ENCODE measurements at places on chromosomes 2 and 18. TPM values are rescaled to one million over a fixed set of nuclear protein-coding genes. Genes with fewer than 3 reads are reported as not detected.

DNA sequence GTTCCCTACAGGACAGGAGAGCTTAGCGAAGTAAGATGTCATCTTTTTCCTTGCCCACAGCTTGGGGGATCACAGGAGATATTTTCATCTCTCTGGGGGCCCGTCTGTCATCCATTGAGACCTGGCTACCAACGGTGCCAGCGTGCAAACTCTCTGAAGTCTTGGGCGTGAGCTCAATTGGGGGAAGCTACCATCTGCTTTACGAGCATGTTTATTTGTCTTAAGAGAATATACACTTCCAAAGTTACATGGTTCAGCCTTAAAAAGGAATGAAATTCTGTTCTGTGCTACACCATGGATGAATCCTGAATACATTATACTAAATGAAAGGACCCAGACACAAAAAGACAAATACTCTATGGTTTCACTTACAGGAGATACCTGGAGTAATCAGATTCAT lies 13.6 kb downstream of the SAG start:
- DNase-seq = no peak

- DNase-seq = no peak
Measured at GRCh38 chr2:238131761-238132462, 6.6 kb upstream of the KLHL30 start.

DNA sequence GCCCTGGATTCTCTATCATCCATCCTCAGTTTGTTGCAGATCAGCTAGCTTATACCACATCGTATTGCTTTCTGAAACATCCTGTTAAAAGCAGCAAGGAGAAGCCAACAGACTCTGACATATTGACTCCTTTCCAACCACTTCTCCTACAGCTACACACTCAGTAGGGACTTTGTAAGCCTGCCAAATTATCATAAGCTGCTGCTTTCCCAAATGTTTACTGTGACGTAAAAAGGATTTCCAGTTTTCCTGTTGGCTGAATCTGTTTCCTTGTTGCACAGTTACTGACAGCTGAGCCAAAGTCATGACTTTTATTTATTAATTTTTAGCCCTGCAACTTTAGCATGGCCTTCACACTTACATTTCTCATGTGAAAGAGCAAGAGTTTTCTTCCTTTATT lies 294.3 kb downstream of the KCNJ3 start:
- no peak for DNase-seq

- no peak for DNase-seq
Measured at GRCh38 chr2:197293252-197294007, 17.1 kb downstream of the ANKRD44 start.

Gene FKBP7
- polyA plus RNA-seq = 130 TPM

Gene IL36RN
- not detected for polyA plus RNA-seq

DNA sequence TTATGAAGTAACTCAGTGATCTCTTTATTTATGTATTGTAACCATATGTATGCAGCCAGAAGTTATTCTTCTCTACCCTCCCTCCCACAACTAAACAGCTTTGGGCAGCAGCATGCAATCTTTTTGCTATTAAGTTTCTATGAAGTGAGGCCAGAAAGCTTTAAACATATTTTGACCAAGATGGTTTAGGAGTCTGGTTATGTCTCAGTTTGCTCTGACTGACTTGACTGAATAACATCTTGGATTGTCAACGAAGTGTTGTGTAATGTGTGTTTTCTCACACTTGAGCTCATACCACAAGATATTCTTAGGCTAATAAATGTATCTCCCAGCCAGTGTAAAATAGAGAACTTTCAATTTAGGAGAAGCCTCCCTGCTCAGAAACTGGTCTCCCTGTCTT lies 104.3 kb downstream of the TTC27 start:
- no peak for DNase-seq

DNA sequence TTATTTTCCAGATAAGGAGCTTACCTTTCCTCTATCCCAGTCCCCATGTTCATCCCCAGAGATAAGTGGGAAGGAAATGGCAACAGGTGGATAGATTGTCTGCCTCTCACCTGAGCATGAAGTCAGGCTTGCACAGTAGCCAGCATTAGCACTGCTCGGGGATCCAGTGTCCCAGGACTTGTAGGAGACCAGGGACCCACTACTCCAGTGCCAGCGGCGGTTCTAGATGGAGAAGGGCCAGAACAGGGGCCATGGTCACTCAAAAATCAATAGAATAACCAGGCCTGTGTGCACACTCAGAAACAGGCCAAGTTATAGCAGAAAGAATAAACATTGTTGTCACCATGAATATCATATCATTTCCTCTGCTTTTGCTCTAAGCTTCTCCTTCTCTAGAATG lies 2.4 kb downstream of the REG1B start:
- DNase-seq = no peak

DNA sequence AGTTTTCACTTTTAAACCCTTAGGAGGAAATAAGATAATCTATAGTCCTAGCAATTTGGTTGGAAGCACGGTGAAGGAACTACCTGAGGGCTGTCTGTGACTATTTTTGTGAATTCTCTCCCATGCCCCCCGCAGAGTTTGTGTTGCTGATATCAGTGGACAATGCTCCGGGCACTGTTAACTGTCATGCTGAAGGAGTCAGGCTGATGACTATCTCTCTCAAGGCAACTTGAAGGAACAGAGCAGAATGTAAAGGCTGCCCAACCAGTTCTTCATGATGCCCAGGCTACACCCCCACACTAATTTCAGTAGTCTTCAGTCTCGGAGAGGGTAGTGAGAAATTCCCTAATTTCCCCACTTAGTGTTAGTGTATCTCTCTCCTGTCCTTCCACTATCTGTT lies 21.6 kb upstream of the RAB6C start:
- no peak for DNase-seq

DNA sequence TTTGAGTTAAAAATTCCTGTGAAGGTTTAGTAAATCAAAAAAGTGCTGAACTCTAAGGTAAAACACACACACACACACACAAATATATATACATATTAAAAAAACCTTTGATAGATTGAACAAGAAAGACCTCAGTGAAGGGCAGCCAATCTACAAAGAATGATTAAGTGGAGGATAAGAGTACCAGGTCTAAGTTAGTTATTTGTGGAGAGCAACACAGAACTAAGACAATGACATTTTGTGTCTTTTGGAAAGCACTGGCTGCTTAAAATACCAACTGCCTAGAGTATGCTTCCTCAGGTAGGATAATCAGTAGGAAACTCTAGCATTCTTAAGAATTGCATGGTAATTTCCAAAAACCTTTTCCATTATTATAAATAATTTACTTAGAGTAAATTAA lies 481.4 kb upstream of the SYT4 start:
- no peak for DNase-seq

Gene CABYR
- 9.9 TPM for polyA plus RNA-seq

- DNase-seq = no peak
Measured at GRCh38 chr2:82675186-82675585, 1783.9 kb downstream of the SUCLG1 start.

Gene ACVR1C
- polyA plus RNA-seq = 0.04 TPM

DNA sequence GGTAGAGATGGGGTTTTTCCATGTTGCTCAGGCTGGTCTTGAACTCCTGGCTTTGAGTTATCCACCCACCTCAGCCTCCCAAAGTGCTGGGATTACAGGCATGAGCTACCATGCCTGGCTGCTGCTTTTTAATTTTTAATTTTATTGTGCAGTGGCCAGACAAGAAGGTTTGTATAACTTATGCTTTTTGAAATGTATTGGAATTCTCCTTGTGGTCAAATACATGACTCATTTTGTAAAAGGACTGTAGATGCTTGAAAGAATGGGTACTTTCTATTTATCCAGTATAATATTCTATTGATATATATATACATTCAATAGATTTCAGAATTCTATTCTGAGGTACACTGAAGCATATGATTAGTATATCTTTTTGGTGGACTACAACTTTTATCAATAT lies 82.6 kb upstream of the ST3GAL5 start:
- peak; percentile 6 for DNase-seq

Gene FSIP2
- 0.48 TPM for polyA plus RNA-seq

DNA sequence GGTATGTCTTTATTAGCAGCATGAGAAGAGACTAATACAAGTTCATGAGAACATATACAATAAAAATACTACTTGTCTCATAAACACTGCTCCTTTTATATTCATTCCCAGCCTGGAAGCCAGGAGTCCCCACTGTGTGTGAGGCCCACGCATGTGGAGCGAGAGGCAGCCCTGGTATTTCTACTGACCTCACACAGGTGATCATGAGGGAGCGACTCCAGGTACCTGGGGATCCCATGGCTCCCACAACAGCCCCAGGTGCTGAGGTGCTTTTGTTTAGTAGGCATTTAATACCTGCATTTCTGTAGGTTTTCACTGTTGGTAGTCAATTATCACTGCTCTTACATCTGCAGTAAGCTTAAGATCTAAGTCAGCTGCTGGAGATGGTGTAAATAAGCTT lies 75.2 kb downstream of the ZNF516 start:
- no peak for DNase-seq

Gene CYRIA
- 3.7 TPM for polyA plus RNA-seq

Gene WIPF1
- 10.7 TPM for polyA plus RNA-seq

DNA sequence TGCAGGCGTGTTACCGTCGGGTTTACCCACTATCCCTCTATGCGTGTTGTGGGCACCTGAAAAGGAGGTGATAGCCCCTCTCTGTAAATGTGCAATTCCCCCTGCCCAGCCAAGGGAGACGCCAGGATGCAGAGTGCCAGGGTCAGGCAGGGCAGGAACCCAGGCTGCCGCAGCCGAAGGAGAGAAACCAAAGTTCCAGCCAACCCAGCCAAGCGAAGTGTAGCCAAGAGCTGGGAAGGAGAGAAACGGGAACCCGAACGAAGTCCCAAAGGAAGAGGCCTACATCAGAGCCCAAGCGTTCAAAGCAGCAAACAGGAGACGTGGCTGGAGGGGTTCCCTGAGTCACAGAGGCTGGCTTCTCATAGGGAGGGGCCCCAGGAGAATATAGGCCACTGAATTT lies 24.2 kb upstream of the SPR start:
- no peak for DNase-seq

GRCh38 chr2:195995499-195995898 lies 73.1 kb downstream of the DNAH7 start:
- no peak for DNase-seq

DNA sequence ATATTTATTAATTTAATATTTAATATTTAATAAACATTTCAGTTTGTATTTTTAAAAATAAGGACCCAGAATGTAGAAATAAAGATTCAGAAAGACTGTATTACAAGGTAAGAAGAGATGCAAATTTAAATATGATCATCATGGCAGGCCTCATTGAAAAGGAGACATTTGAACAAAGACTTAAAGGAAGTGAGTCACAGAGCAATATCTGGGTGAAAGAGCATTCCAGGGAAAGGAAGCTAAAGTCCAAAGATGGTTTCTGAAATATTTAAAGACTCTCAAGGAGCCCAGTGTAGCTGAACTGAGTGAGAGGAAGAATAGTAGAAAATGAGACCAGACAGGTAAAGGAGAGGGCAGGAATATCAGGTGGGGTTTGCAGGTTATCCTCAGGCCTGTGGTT lies 5.9 kb downstream of the SCYGR4 start:
- peak; percentile 16 for DNase-seq

Gene AGFG1
- 139 TPM for polyA plus RNA-seq

Gene GNLY
- not detected for polyA plus RNA-seq

GRCh38 chr2:34979148-34979547 lies 1376.4 kb upstream of the CRIM1 start:
- no peak for DNase-seq

- DNase-seq = no peak
Measured at GRCh38 chr2:31219131-31219969, 2.0 kb upstream of the CAPN14 start.

Gene ORC2
- polyA plus RNA-seq = 4.9 TPM

GRCh38 chr18:12625241-12625640 lies 32.7 kb downstream of the SPIRE1 start:
- no peak for DNase-seq

Gene SFT2D3
- polyA plus RNA-seq = 5.3 TPM

- DNase-seq = no peak
Measured at GRCh38 chr18:58649966-58650816, 21.1 kb upstream of the MALT1 start.

- DNase-seq = peak; percentile 20
Measured at GRCh38 chr2:62266433-62267038, 70.6 kb downstream of the B3GNT2 start.

Gene GPBAR1
- 0.05 TPM for polyA plus RNA-seq

Gene OBSL1
- 35.5 TPM for polyA plus RNA-seq

Gene SLC5A7
- not detected for polyA plus RNA-seq

Gene COL4A4
- 0.05 TPM for polyA plus RNA-seq

Gene GAREM1
- polyA plus RNA-seq = 3.4 TPM

- no peak for DNase-seq
Measured at GRCh38 chr2:152617456-152618192, 99.6 kb downstream of the PRPF40A start.

DNA sequence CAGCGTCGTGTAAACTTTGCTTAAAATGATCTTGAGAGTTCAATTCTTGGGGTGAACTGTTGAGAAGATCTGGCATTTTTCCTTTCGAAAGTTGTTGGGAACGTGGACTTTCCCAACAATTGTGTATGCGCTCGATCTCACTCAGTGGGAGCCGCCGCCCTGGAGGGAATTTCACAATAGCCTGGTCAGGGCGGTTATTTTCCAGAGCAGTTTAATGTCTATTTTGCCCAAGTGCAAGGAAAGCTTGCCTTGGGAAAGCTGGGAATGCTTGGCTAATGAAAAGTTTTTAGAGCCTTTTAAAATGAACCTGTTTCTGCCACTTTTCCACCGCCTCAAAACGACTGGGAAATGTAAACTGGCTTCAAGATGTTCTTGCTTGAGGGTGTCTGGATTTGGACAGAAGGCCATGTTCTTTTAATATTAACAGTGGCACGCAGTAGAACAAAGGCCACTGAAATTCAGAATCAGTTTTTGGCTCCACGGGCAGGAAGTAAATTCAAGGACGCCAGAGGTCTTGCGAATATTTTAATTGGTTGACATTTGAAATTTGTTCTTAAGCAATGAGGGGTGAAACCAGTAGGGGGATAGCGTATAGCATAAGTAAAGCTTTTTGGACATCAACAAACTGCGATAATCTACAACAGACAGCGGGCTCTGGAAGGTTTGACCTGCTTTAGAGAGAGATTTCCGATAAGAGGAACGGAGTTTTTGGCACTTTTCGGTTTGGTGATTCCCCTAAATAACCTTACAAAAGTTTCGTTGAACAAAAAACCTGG lies 1.2 kb downstream of the CFLAR start:
- DNase-seq = peak; percentile 50

DNA sequence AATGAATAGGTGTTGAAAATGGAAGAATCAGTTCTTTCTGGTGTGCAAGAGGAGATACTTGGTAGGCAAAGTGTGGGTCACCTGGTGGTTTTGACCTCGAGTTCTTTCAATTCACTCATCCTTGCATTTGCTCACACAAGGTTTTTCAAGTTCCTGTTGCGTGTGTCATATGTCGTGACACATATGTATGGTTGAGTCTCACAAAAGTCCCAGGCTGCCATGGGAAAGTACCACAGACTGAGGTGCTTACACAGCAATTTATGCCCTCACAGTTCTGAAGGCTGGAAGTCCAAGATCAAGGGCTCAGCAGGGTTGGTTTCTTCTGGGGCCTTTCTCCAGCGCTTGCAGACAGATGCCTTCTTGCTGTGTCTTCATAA lies 64.4 kb downstream of the NCK2 start:
- no peak for DNase-seq

GRCh38 chr2:21217442-21217841 lies 93.7 kb downstream of the TDRD15 start:
- no peak for DNase-seq

- no peak for DNase-seq
Measured at GRCh38 chr2:62556086-62556485, 50.1 kb upstream of the TMEM17 start.

Gene RTP5
- polyA plus RNA-seq = not detected

- DNase-seq = no peak
Measured at GRCh38 chr2:37453027-37453426, 108.6 kb downstream of the QPCT start.

GRCh38 chr2:233084488-233084887 lies 24.3 kb downstream of the INPP5D start:
- no peak for DNase-seq

Data from AG04450 (cell line).